Activated CD4-positive, alpha-beta T cell treated with anti-CD3 and anti-CD28 coated beads for 36 hours (primary cell): ENCODE measurements at places on chromosomes 4 and X. TPM values are rescaled to one million over a fixed set of nuclear protein-coding genes. Genes with fewer than 3 reads are reported as not detected.

SPANXN3 gene
- total RNA-seq: not detected

CT47B1 gene
- not detected for total RNA-seq

ZNF732 gene
- total RNA-seq: not detected

SATL1 gene
- not detected for total RNA-seq

PRSS12 gene
- not detected for total RNA-seq

GNRHR gene
- total RNA-seq: not detected

MUC7 gene
- total RNA-seq: not detected

GAGE13 gene
- not detected for total RNA-seq

DDIT4L gene
- total RNA-seq: 0.60 TPM

VBP1 gene
- total RNA-seq: 86.4 TPM

MAGEC3 gene
- not detected for total RNA-seq

KIF4A gene
- total RNA-seq: 21.2 TPM

NWD2 gene
- not detected for total RNA-seq

IGFBP7 gene
- total RNA-seq: not detected

SEL1L3 gene
- 34.8 TPM for total RNA-seq

CLCN3 gene
- total RNA-seq: 22.0 TPM

FGFRL1 gene
- 17.6 TPM for total RNA-seq

MAGEA8 gene
- not detected for total RNA-seq

LSM6 gene
- total RNA-seq: 66.9 TPM

TMEM255A gene
- total RNA-seq: not detected

TRIML2 gene
- total RNA-seq: not detected

MTTP gene
- 0.25 TPM for total RNA-seq

HTN3 gene
- total RNA-seq: not detected

EREG gene
- not detected for total RNA-seq

SASH3 gene
- total RNA-seq: 126 TPM

MTCP1 gene
- total RNA-seq: 9.3 TPM

ALAS2 gene
- total RNA-seq: not detected

FAM50A gene
- 50.0 TPM for total RNA-seq

HPGDS gene
- total RNA-seq: not detected

GASK1B gene
- total RNA-seq: not detected

GAGE10 gene
- total RNA-seq: not detected

MAGEB2 gene
- not detected for total RNA-seq

SORCS2 gene
- 0.04 TPM for total RNA-seq

TNIP3 gene
- total RNA-seq: 3.7 TPM

SULT1B1 gene
- total RNA-seq: 2.9 TPM

GRK4 gene
- 2.4 TPM for total RNA-seq
